Right renal pelvis (tissue), 4 donors: ENCODE measurements at places on chromosomes 16 and 17. TPM values are rescaled to one million over a fixed set of nuclear protein-coding genes. Genes with fewer than 3 reads are reported as not detected.

Gene KRTAP4-6
- polyA plus RNA-seq, result not detected

Gene STX1B
- polyA plus RNA-seq, result 1.0 TPM

Gene MRPS34
- 64.2 TPM for polyA plus RNA-seq

Gene FXR2
- polyA plus RNA-seq, result 54.2 TPM

Gene EFNB3
- polyA plus RNA-seq, result 19.0 TPM

Gene SLFN13
- polyA plus RNA-seq, result 21.6 TPM

Gene FOXF1
- 0.60 TPM for polyA plus RNA-seq

Gene KRT33B
- not detected for polyA plus RNA-seq

Gene OTOP3
- not detected for polyA plus RNA-seq

Gene MIEN1
- polyA plus RNA-seq, result 36.4 TPM

Gene KIF19
- 0.24 TPM for polyA plus RNA-seq

Gene NUBP1
- polyA plus RNA-seq, result 36.3 TPM

Gene PLXDC1
- polyA plus RNA-seq, result 5.4 TPM

Gene ST6GALNAC2
- polyA plus RNA-seq, result 12.4 TPM
